Nucleus accumbens (tissue), 56 donors: ENCODE measurements at places on chromosomes 7 and 10.

GRCh38 chr10:76230921-76231285, 799.5 kb downstream of the LRMDA start:
- DNase-seq: no peak

GRCh38 chr7:112938863-112939573, 147.6 kb downstream of the GPR85 start:
- DNase-seq: no peak

GRCh38 chr10:71842422-71842821, 8.6 kb downstream of the PSAP start:
- DNase-seq: no peak

DNA sequence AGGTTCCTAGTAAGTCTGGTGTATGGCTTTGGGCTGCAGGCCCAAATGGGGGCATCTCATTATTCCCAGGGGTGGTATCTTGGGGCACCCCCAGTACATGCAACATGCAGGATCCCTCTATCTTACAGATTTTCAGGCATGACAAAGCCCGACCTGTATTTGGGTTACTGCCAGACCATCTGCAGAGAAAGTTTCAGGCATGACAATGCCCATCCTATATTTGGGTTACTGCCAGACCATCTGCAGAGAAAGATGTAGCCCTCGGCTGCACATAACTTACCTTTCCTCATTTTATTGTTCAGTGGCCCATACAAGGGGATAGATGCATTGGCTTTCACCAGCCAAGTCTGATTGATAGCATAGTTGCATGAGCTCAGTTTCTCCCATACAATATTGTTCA, 112.2 kb upstream of the RAB18 start:
- DNase-seq: no peak

DNA sequence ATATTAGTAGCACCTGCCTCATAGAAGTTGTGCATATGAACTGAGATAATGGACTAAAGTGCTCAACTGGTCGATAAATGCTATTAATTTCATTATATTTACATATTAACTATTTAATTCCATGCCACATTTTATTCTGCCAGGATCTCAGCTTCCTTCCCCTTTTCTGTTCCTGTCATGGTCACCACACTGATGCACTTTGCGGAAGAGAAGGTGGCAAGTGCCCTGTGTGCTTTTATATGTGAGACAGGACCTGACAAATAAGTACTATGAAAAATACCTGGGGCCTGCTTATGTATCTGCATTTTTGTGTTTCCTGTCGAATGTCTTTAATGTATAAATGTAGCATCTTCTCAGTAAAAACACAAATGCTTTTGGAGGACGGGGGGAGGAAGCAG, 12.2 kb downstream of the ATP6V0E2 start:
- DNase-seq: no peak

DNA sequence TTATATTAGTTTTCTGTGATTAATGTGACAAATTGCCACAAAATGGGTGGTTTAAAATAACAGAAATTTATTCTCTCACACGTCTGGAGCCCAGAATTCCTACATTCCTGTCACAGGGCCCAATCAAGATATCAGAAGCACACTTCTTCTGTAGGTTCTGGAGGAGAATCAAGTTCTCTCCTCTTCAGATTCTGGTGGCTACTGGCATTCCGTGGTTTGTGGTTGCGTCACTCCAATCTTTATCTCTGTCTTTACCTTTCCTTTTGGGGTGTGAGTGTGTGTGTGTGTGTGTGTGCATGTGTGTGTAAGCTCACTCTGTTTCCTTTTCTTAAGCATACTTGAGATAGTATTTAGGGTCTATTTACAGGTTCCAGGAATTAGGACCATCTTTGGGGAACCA, 115.5 kb upstream of the DKK1 start:
- no peak for DNase-seq

DNA sequence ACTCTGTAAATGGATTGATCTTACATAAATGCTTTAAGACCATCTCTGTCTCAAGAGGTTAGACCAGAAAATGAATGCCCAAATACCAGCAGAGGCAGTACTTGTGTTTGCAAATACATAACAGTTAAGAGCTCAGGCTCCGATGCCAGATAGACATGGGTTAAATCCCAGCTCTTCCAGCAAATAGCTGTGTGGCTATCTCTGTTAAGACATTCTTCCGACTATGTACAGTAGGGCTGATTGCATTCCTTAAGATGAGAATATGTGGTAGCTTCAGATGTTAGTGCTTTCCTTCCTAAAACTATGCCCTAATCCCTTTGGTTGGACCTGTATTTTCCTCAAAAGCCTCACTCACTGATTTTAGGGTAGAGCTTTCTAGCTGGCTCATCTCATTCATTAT, 2.2 kb downstream of the IDE start:
- DNase-seq: no peak

- no peak for DNase-seq
Measured at GRCh38 chr7:45924283-45924682, 3.2 kb upstream of the IGFBP3 start.

DNA sequence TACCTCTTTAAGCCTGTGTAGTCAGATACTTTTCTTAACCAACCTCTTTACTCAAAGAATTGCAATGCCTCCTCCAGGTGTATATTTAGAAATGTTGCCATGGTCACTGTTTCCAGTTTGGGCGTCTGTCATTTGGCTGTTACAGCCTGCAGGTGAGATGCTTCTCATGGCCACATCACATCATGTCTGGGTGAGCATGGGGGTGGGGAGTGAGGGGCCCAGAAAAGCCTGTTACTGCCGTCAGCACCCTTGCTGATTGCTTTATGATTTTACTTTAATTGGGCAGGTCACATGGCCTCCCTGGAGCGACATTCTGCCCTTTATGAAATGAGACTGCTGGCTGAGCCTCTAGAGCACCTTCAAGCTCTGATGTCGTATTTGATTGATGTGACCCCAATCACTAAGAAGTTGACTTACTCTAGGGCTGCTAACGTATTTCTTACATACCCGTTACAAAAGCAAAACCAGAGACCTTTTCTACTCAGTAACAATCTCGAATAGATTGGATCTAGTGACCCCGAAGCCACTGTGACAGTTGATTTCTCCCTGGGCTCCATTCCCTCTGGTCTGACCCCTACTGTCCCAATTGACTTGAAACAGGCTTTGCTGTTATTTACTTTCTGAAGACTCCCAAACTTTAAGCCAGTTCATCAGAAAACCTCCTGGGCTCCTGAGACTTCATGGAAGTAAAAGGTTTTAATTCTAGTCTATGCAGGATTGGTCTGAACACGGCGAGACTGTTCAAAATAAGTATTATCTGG, 60.7 kb downstream of the OTUD1 start:
- no peak for DNase-seq

GRCh38 chr10:21138769-21139340, 241.7 kb upstream of the NEBL start:
- DNase-seq: no peak

DNA sequence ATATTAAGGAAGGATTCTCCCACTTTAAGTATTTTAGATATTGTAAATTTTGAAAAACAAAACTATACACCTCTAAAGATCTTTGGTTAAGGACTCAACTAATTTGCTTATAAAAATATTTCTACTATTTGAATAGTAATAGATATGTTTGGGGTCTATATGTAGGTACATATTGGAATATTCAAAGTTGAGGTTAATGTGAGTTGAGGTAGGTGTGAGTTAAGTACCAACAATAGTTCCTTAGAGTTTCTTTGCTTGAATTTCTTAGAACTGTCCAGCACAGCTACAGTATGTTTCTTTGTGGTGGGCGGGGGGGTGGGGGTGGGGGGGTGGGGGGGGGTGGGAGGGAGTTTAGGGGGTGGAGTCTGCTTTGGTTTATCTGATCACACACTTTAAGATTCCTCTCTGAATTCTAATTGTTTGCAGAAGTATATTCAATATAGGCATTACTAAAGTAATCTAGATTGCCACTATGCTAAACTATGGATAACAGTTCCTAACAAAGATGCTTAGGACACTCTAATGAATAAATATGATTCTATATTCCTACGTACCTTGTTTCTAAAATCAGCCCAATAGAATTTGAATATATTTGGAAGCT, 2.1 kb downstream of the GRM3 start:
- no peak for DNase-seq

DNA sequence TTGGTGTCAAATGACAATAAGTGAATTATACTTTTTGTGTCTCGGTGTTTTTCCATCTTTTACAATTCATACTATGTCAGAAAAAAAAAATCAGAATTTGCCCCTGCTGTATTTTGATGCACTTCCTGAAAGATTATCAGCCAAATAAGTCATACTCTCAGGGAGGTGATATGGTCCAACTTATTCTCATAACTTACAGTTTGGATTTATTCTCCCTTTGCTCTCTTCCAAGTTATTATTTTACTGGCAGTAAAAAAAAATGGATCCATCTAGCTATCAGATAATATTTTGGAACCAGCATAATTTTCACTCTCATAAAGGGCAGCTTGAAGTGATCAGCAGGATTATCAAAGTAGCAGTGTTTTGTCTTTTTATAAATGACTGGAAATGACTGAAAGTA, 337.1 kb downstream of the BMPER start:
- DNase-seq: no peak

DNA sequence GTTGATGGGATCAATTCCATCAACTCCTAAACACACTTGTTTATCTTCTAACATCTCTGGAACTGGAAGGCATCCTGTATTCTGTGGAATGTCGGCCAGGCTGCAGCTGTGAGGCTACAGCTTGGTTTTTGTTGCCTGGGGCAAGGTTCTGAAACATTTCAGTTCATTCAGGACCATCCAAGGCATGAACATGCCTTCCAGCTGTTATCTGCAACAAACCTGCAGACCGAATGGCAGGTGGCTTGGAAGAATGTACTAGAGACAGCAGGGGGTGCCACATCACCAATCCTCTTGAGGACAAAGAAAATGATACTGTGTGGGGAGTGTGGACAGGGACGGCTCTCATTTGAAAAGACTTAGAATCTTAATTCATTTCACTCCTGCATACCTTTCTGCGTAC, 12.4 kb downstream of the PAPOLB start:
- peak; percentile 9 for DNase-seq

- no peak for DNase-seq
Measured at GRCh38 chr7:142450695-142451094, 192.8 kb upstream of the PRSS58 start.

DNA sequence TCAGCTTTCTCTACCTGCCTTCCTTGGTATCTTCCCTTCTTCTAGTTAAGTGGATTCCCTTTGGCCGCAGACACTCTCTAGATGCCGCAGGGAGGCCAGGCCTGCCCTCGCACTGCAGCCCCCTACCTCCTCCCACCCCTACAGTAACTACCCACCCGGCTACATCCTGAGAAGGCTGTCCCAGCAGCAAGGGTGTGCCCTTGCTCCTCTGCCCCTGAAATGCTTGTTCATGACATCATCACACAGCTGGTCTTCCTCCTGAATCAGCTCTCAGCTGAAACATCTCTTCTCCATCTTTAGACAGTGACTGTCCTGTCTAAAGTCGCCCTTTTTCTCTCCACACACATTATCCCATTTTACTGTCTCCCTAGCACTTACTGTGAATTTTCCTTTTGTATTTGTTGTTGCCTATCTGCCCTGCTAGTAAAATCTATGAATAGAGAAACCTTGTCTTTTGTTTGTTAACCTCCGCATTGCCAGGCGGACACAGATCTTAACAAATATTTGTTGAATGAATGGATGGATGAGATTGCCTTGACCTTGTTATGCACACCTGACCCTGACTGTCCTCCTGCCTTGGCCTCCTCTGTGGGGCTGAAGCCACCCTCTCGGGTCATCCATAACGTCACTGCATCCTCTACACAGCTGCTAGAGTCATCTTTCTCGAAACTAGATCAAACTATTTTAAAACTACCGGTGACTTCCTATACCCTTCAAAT, 108.9 kb upstream of the GATA3 start:
- no peak for DNase-seq

DNA sequence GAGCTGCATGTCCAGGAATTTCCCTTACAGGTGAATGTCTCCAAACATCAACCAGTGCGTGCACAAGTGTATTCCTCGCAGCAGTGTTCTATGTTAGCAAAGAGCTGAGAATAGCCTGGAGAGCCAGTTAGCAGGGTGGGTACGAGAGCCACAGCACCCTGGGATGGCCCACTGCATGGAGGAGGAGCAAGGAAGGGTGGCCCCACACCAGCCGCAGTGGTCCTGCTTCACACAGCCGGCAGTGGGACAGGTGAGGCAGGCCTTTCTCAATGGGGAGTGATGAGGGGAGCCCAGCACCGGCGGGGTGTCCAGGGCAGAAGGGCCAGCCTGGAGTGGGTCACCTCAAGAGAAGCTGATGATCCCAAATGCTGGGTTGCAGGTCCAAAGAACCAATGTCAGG, 240.7 kb downstream of the TCERG1L start:
- no peak for DNase-seq

GRCh38 chr7:98956937-98957336, 78.6 kb downstream of the TRRAP start:
- no peak for DNase-seq

DNA sequence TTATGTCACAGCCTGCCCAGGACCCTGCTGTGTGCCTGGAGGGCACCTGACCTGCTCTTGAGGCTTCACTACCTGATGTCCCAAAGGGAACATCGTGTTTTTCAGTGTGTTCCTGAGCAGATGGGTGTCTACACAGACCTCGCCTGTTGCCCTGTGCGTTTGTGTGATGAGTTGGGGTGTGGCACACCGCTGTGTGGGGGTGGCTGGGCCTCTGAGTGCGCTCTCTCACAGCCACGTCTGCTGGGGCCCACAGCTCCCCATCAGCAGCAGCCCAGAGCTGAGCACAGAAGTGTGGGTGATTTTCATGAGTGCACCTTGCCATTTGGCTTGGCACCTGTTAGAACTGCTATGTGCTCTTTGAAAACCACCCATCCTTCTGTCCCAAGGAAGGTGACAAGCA, 121.5 kb downstream of the NKX6-2 start:
- DNase-seq: no peak

DNA sequence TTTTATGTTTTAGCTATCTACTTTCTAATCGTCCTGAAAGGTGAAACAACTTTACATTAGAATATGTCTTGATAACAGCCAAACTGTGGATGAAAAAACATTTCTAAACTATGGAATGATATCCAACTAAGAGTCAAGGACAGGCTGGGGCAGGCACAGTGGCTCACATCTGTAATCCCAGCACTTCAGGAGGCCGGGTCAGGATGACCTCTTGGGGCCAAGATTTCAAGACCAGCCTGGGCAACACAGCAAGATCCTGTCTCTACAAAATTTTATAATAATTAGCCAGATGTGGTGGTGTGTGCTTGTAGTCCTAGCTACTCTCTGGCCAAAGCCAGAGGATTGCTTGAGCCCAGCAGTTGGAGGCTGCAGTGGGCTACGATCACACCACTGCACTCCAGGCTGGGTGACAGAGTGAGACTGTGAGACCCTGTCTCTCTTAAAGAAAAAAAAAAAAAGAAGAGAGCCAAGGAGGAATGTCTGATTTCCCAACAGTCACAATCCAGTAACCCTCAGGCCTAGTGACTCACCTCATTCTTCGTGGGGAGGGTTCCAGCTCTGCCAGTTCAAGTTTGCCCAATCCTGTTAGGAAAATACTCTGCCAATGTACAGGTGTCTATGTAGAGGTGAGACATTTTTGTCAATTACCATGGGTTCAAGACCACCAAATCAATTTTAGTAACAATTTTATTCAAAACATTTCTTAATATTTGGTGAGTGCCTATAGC, 14.6 kb upstream of the FZD1 start:
- no peak for DNase-seq

- no peak for DNase-seq
Measured at GRCh38 chr7:142892951-142893350, 7.4 kb upstream of the TRPV6 start.
